ENCODE measurements at places on chromosomes 6 and 20.

DNA sequence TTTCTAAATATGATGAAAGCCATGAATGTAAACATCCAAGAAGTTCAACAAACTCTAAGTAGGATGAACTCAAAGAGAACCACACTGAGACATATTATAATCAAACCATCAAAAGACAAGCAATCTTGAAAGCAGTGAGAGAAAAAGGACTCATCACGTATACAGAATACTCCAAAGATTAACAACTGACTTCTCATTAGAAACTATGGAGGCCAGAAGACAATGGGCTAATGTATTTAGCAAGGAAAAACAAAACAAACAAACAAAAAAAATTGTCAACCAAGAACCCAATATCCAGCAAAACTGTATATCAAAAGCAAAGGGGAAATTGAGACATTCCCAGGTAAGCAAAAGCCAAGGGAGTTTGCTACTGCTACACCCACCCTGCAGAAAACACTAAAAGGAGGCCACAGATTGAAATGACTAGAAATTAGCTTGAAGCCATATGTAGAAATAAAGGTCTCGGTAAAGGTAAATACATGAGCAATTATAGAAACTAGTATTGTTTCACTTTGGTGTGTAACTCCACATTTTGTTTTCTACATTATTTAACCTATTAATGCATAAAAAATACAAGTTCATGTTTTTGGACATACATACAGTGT lies 301.1 kb upstream of the QKI start:
- no peak for DNase-seq

DNA sequence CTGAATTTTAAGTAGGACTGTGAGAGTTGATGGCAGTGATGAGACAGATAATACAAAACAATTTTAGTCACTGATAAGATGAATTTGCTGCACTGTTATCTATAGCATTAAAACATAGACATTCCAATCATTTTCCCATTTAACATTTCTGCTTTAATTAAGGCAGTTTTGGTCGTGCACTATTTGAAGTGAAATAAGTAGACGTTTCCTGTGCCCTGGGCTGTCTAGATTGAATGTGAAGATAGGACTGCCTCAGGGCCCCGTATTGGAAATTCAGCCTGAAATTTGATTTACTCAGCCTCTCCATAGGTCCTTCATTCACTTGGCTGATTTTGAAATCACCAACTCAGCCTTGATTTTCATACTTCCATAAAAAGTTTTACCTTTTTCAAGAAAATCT lies 48.3 kb downstream of the ARID1B start:
- no peak for DNase-seq

- DNase-seq: no peak
Measured at GRCh38 chr6:100099189-100100074, 105.4 kb upstream of the MCHR2 start.

GRCh38 chr20:40491009-40491590 lies 197.9 kb downstream of the MAFB start:
- no peak for DNase-seq

GRCh38 chr6:36605143-36605542 lies 11.0 kb downstream of the SRSF3 start:
- no peak for DNase-seq

- no peak for DNase-seq
Measured at GRCh38 chr6:169859978-169860703, 108.7 kb downstream of the ERMARD start.

- no peak for DNase-seq
Measured at GRCh38 chr20:5316188-5317158, at the start of gene PROKR2. Gene PROKR2, minus strand, starts transcription at chr20:5316954. Its CDS starts 2,585 bp downstream, at chr20:5314369.

DNA sequence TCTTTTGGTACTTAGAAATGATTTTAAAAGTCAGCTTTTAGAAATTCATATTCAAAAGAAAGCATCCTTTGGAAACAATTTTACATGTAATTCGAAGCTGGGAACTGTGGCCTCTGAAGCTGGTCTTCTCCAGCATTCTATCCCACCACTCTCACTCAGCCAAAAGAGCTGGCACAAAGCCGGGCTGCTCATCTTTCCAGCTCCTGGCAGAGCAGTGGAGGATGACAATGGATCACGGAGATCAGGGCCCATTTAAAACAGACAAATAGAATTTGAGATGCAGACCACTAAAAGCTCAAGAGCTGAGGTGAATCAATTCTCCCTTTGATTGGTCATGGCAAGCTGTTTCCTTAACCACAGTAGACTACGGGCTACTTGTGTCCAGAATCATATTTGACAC lies 60.6 kb downstream of the OTOR start:
- DNase-seq: no peak

DNA sequence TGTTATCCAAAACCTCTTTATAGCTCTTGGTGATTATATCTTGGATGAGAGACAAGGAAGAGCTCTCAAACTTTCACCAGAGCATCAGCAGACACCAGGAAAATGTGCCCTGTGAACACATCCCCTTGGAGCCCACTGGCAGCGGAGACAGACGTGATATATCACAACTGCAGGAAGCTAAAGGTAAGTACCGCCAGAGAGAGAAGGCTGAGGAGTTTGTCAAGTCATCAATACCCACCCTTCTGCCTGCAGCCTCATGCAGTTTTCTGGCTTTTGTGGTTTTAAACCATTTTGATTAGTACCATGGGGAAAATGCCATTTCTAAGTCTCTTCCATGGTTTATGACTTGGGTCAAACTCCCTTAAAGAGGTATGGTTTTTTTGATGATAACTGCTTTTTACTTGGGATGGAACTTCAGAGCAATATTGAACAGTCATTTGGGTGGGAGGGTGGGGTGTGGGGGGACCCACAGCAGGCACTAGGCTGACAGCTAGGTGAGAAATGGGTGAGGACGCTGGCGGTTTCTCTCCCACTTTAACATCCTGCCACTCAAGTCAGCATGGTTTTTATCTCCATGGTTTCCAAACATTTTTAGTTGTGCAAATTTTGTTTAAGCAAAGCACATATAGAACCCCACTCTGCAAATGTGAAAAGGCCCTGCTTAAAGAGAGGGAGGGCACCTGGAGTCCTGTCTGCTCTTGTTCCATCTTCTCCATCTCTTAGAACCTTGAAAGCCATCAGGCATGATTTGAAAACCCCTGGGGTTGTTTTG lies 108.4 kb downstream of the SCML4 start:
- no peak for DNase-seq

DNA sequence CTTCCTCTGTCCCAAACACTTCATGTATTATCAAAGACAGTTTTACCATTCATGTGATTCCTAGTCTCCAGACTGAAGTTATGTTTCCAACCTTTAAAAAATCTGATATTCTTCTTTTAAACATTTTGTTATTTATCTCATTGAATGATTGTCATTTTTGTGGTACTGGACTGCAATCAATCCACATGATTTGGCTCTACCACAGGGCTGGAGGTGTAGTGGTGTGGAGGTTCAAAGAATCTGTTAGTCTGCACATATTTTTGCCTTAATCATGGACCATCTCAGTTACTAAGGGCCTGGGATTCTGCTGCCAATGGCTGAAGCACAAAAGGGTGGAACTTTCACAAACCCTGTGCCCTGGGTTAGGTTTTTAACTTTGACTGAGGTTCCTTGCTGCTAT lies 164.1 kb upstream of the JAG1 start:
- no peak for DNase-seq

GRCh38 chr6:53065266-53066076 lies at the start of gene FBXO9:
Gene FBXO9, plus strand, starts transcription at chr6:53065404. Its CDS starts 386 bp downstream, at chr6:53065790.
- DNase-seq: peak; percentile 30

- no peak for DNase-seq
Measured at GRCh38 chr20:39248171-39248861, 286.2 kb downstream of the DHX35 start.

- no peak for DNase-seq
Measured at GRCh38 chr6:139882977-139883728, 508.7 kb upstream of the CITED2 start.

DNA sequence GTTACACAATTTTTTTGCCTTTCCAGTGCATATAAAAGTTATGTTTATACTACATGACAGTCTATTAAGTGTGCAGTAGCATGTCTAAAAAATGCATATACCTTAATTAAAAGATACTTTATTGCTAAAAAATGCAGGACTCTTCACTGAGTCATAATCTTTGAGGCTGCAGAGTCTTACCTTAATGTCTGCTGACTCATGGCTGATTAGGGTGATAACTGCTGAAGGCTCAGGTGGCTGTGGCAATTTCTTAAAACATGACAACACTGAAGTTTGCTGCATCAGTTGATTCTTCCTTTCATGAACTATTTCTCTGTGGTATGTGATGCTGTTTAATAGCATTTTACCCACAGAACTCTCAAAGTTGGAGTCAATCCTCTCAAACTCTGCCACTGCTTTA lies 19.1 kb downstream of the ZSCAN23 start:
- DNase-seq: no peak

- DNase-seq: peak; percentile 76
Measured at GRCh38 chr20:50165684-50166554, 12.4 kb upstream of the PEDS1 start.

DNA sequence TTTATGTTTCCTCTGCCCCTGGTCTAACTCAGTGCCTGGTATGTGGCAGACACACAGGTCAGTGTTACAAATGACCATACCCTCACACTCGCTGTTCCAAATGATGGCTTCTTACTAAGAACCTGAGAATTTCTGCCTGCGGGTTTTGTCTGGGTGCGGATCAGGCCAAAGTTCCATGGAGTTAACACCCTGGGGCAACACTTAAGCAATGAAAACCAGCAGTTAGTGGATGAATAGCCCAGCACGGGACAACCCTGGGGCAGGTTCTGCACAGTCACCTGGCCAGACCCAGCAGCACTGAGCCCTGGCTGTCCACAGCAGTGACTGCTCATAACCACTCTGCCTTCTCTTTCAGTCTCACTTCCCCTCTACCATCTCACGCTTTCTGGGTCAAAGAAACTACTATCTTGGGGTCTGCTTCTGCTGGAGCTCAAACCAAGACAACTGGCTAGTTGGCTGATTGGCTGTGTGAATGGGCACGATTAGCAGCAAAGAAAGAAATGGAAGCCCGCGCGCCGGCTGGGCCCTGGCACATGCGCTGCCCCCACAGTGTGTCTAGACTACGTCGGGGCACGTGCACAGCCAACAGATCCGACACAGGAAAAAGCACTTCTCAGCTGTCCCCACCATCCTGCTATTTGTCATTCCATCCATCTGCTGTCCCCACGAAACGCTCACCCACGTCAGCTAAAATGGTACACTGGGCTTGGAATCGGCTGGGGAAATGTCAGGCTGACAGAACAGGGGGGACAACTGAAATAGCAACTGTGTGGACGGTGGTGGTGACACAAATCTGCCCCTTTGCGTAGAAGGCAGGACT lies 36.6 kb downstream of the MGME1 start:
- DNase-seq: no peak

GRCh38 chr6:48397887-48398286 lies 286.9 kb upstream of the PTCHD4 start:
- DNase-seq: no peak

GRCh38 chr20:11130554-11131166 lies 456.9 kb upstream of the JAG1 start:
- no peak for DNase-seq

DNA sequence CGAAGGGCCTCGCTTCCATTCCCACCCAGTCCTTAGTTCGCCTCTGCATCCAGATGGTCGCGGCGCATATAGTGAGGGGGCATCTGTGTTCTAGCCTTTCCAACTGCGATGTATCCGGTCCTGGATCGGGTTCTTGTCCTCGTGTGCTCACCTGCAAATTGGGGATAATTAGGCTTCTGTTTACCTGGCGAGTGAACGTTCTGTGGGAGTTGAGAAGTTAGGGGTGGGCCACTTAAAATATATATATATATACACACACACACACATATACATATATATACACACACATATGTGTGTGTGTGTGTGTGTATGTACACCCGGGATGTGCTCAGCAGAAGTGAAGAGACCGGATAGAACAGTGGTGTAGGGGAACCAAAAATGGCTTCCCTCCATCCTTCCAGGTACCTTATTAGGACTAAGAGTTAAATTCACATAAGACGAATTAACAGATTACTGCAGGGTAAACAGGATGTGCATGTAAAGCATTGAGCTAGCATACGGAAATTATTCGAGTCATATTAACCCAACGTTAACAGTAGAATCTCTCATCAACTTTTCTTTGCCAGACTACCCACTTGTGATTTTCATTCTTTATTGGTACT lies 537 bp downstream of the CSTF1 start:
- DNase-seq: no peak

- DNase-seq: no peak
Measured at GRCh38 chr6:47075741-47076421, 33.7 kb upstream of the ADGRF1 start.

DNA sequence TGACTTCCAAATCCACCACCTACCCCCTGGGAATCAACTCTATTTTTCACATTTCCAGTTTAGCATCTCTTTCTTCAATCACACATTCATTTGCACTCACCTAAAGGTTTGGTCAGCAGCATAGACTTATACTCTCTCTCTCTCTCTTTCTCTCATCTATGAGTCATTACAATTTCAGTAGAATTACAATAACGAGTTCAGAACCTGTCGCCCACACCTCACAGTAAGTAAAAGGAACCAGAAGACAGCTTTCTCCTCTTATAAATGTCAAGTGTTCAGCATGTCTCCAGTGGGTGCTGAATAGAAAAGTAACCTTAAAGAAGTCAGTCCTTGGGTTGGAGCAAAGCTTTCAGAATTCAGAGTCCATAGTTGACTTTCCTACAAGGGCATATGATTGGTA lies 1.1 kb upstream of the PHACTR1 start:
- DNase-seq: no peak

DNA sequence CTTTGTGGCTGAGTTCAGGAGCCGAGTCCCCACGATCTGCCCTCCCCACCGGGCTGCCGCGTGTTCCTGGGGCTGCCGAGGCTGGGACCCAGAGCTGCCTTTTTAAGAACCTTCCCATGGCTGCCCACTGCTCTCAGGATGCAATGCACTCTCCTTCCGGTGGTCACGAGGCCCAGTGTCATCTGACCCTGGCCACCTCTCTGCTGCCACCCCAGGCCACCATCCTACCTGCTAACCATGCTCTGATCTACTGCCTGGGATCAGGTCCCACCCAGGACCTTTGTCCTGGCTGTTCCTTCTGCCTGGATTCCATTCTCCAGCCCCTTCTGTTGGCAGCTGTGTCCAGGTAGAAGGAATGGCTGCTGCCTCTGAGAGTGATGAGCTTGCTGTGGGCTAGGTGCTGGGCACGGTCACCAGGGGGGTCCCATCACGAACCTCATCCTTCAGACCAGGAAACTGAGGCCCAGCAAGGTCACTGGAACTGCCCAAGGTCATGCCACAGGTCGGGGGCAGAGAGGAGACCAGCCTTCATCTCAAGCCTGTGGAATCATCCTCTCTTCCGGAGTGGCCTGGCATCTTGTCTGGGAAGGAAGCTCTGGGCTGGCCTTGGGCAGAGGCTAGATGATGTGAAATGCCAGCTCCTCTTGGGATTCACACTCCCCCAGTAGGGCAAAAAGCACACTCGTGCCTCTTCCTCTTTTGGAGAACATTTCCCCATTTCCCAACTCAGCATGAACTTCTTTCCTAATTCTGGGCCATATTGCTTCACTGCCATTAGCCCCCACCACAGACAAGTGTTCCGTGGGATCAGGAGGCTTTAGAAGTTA lies 20.5 kb downstream of the PCK1 start:
- no peak for DNase-seq

- DNase-seq: no peak
Measured at GRCh38 chr20:36777167-36777566, 3.6 kb upstream of the DSN1 start.

Measured in esophagus squamous epithelium (tissue), 5 donors.